Astrocyte of the cerebellum (primary cell): ENCODE measurements at places on chromosomes 2 and 18.

DNA sequence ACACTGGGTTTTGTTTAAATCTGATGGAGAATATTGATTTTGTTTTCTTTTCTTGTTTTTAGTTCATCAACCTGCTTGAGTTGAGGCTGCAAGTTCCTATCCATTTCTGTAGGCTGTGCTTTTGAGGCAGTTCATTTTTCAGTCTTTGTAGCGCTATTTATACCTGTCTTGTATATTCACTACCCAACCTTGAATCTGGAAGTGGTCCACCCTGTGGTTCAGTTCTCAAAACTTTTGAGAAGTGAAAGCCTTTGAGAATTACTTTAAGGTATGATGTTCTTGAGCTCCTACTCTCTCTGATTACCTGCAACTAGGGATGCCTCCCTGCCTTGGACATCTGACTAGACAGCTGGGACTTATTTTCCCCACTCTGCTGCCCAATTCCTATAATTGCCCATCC, 53.5 kb upstream of the KCNE4 start:
- no peak for DNase-seq

DNA sequence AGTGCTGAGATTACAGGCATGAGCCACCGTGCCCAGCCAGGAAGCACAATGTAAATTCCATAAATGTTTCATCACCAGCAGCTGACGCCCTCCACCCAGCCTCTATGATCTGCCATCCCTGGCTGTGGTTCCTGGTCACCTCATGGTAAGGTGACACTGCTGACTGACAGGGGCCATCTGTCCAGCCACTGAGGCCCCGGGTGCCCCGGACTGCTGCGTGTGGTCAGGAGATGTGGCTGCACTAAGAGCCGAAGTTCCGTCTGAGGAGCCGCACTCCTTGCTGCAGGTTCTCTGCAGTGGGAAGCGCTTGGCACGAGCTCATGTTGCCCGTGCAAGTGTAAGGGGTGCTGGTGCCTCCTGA, 10.9 kb downstream of the NTSR2 start:
- no peak for DNase-seq

GRCh38 chr18:8978394-8978793, 124.1 kb upstream of the NDUFV2 start:
- no peak for DNase-seq

DNA sequence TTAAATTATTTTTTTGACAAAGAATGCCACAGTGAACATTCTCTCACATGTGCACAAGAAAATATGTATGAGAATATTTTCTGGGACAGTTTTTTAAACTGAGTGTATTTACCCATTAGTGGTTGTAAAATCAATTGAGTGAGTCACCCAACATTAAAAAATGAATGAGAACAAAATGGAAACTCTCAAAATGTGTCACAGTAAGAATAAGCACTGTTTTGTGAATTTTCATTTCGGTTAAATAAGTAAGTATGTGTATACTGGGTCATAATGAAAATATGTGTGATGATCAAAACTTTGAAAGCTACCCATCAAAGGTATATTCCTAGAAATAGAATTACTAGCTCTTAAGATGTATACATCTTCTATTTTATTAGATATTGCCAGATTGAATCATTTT, 11.6 kb downstream of the BABAM2 start:
- DNase-seq, result no peak

- DNase-seq, result no peak
Observed at GRCh38 chr2:15383695-15384350, 177.3 kb downstream of the NBAS start.

DNA sequence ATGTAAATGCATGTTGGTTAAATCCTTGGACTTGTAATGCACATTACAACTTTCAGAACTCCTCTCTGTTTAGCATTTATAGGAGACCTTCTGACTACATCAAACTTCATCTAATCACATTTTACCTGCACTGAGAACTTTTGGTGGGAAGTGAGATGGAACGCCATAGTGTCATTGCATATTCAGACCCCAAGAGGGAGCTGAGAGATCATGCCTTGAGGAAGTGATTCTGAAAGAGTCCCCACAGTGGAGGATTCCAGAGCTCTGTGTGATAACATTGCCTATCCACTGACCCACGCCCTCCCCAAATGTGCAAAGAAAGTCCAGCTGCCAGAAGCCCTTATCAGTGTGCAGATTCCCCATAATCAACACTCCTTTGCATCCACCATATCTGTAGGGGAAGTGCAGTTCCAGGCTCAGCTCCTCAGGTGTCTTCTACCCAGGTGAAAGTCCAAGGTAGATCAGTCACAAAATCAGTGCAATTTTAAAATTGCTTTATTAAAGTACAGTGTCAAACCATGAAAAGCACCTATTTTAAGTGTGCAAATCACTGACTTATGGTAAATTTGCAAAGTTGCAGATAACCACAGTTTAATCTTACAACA, 212.4 kb downstream of the RPIA start:
- DNase-seq, result no peak

GRCh38 chr18:31490833-31491232, 7.1 kb upstream of the DSG2 start:
- no peak for DNase-seq

- DNase-seq, result no peak
Observed at GRCh38 chr2:239978411-239978810, 46.7 kb downstream of the NDUFA10 start.

DNA sequence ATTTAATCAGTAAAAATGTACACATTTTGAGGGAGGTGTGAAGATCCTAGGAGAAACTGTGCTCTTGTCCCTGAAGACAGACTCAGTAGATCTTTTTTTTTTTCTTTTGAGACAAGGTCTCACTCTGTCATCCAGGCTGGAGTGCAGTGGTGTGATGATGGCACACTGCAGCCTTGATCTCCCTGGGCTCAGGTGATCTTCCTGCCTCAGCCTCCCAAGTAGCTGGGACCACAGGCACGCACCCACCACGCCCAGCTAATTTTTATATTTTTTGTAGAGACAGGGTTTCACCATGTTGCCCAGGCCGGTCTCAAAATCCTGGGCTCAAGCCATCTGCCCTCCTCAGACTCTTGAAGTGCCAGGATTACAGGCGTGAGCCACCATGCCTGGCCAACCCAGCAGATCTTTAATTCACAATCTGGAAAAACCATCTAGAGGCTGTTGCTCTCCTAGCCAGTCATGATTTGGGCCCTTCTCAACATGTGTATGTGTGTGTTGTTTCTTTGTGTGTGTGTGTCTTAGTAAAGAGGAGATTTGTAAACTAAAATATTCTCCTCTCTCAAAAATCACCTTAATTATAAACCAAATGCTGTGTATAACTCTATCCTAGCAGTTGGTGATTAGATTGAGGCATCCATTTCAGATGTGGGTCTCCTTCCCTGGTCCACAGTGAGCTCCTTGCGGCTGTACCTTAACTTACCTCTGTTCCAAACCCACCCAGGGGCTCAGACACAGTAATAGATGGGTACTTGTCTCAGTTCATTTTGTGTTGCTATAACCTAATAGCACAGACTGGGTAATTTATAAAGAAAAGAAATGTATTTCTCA, 3.9 kb upstream of the MYCN start:
- no peak for DNase-seq

- DNase-seq, result no peak
Observed at GRCh38 chr2:109494351-109494750, 119.4 kb downstream of the SEPTIN10 start.

DNA sequence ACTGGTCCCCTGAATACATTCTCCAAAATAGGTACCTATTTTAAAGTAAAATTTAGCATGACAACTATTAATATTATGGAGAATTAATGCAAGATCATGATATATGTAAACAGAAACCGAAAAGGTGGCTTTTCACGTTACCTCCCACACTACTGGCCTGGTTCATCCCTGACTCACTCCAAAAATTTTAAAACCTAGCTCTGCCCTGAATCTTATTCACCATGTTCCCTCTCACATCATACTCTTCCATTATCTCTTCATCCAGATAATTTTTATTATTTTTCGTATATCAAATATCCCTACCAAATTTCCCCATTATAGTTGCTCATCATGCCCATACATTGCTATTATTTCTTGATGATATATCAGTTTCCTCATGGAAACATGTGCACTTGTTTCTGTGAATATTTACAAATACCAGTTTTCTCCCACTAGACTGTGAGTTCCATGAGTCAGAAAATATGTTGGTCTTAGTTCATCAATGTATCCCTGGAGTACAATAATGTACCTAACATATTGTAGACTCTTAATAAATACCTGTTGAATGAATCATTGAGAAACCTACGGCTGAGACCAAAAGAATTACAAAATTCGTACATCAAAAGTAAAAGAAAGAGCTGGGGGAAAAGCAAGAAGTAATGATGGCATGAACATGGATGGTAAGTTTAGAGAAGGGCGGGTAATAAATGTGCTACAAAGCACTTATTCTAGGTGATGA, 360.1 kb upstream of the CHAC2 start:
- no peak for DNase-seq

DNA sequence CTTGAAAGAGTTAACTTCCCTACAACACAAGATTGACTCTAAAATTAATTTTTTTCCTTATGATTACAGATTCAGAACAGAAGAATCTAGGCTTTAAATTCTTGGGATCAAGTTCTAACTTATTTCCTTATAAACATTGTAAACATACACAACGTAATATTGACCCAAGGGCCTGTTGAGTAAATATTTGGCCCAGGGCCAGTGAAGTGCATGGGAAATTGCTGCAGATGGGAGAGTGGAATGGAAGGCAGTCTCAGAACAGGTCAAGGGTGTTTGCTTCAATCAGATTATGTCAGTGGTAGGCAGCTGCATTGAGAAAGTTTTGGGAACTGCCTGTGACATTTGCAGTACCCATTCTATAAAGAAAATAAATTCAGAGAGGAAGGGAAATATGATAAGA, 137.6 kb downstream of the MYO1B start:
- no peak for DNase-seq

DNA sequence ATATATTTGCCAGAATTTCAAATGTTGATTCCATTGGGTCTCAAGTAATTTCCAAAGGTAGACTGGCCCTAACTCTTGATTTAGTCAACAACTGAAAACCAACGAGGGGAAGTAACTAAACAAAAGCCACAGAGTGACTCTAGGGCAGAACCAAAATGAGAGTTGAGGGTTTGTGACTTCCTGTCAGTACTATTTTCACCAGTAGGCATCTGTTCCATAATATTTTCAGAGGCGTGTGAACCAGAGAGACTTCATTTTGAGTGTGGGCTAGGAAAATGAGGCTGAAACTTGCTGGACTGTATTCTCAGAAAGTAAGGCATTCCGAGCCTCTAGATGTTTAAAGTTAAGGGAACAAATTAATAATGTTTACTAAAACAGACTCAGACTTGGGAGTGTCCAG, 70.6 kb downstream of the GDF7 start:
- DNase-seq, result no peak

DNA sequence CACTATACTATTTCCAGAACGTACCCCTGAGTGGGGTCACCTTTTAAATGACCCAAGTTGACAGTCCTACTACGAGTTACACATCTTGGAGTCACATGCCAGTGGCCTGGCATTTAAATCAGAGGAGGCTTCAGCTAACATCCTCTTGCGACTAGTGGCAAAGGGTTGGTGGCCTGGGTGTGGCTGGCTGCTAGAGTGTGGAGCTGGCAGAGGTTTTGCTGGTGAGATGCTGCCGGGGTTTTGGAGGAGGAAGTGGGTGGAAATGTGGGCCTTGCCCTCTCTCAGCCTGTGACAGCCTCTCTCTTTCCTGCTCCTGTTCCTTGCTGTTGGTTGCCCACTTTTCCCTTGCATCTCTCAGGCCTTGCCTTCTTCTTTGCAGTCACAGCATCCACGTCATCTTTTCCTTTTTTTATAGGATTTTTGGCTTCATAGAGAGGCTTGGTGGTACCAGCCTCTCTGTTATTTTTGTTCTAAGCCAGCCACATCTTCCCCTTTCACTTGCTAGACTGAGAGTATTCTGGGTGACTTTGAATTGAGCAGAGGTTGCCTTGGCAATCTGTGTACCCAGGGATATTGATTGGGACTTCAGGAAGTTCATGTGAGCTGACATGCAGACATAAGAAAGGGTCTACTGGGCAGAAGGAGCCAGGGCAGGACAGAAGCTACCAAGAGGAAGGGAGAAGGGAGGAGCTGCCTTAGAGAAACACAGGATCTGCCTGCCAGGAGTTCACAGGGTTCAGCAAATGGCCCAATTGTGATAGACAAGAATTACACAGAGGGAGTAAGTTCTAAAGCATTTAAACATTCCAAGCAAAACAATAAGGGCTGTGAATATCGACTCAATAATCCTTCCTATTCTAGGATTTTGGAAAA, 55.4 kb downstream of the CDC42EP3 start:
- no peak for DNase-seq

DNA sequence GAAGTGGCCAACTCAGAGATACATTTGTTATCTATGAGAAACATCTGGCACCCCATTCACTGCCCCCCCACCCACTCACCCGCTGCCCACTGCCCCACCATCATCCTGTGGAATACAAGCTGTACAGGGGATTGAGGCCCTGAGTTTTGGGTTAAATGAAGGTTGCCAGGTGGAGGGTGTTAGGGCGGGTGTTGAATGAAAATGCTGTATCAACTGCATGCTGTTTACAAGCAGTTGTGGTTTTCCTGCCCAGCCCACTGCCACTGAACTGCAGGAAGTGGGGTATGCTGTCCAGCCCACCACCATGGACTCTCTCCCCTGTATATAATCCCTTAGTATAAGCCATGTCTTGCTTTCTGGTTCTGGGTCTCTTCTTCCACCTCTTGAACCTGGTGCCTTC, 481.9 kb downstream of the METTL4 start:
- DNase-seq, result no peak

GRCh38 chr2:60095202-60095815, 458.1 kb downstream of the BCL11A start:
- DNase-seq, result no peak

GRCh38 chr2:67574230-67574629, 177.1 kb downstream of the ETAA1 start:
- DNase-seq, result no peak

DNA sequence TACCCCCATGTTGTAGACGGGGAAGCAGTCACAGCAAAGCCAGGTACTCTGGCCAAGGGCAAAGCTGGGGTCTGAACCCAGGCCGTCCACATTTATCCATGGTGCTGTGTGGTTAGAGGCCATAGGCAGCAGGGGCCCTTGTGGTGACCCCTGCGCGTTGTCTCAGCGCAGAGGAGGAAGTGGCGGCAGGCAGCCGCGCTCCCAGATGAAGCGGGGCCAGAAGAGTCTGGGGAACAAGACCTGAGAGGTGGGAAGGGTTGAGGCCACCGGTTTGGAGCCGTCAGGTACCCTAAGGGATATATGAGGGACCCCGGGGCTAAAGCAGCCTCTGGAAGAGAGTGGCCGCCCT, 770 bp downstream of the ZNF396 start:
- no peak for DNase-seq

DNA sequence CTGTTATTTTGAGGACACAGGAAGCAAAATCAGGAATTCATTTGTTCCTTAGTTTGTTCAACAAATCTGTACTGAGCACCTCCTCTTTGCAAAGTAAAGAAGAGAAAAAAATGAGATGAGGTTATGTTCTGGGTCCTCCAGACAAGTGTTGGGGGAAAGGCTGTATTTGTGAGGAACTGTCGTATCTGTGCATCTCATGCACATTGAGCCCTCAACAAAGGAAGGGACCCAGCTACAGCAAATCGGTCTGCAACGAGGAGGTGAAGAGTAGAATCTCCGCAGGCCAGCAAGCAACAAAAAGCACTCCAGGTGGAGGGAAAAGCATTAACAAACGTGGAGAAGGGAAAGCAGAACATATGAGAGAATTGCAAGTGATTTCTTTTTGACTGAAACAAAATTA, 143.0 kb upstream of the CYP1B1 start:
- DNase-seq, result no peak

- DNase-seq, result no peak
Observed at GRCh38 chr2:4838626-4839025, 853.6 kb upstream of the SOX11 start.

- no peak for DNase-seq
Observed at GRCh38 chr2:229818230-229818629, 103.6 kb downstream of the TRIP12 start.

- DNase-seq, result no peak
Observed at GRCh38 chr2:10665833-10666232, 23.9 kb downstream of the NOL10 start.
